IMR-90 (cell line): ENCODE measurements at places on chromosomes 16 and 17. TPM values are rescaled to one million over a fixed set of nuclear protein-coding genes. Genes with fewer than 3 reads are reported as not detected.
A peak's percentile ranks its signal among the peaks of the same experiment; 100 is the strongest.

GRCh38 chr17:40615068-40615840 lies 32.4 kb downstream of the SMARCE1 start:
- DNase-seq = peak; percentile 47

DNA sequence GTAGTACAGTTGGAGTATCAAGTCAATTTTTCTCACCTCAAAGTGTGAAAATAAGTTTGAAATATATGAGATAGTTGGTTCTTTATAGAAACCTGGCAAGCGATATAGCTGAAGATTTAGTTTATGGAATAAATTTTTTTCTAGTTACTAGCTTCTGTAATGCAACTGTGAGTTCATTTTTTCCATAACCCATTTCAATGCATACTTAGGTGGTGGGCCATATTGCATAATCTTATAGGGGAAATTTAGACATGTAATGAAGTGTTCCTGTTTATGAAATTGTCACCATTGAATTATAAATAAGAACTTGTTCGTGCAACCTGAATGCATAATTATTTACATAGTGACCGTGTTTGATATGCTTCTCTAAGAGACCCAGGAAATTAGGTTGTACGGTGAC lies 9.0 kb downstream of the MOSMO start:
- DNase-seq = no peak

- no peak for DNase-seq
These were observed 18.1 kb downstream of the MAP3K14 start for GRCh38 chr17:45298546-45299285.

- DNase-seq = no peak
These were observed 24.9 kb upstream of the MYH2 start for GRCh38 chr17:10574324-10574723.

GRCh38 chr16:56255904-56256303 lies 64.6 kb downstream of the GNAO1 start:
- no peak for DNase-seq

DNA sequence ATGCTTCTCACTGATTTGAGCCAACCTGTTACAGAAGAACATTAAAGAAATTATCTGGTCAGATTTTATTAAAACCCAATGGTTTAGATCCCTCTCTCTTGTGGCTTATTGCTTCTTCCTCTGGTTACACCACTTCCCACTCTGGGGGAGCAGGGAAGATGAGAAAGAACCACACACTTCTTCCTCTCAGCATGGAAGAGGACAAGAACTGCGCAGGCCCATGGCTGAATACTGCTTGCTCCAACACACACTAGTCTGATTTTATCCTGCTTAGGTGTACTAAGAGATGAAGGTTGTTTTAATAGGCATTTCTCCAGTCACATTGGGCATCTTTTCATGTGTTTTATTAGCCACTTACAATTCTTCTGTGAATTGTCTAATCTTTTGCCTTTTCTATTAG lies 27.6 kb downstream of the MAP3K3 start:
- DNase-seq = no peak

- no peak for DNase-seq
These were observed 24.6 kb downstream of the ATF7IP2 start for GRCh38 chr16:10410469-10410868.

DNA sequence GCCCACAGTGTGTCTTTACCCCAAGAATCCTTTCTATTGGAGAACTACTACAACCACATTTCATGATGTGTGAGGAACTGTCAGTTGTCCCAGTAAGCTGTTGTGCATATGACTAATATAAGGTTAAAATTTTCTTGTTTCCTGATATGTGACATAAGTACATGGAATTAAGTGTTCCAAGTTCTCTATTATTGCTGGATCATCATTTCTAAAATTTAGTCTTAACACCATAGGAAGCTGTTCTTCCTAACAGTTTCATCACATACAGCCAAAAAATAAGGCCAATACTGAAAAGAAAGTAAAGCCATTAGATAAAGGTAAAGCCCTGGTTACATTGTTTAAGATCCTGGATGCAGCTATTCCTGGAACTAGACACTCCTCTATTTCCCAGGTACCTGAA lies 620.9 kb upstream of the CDH8 start:
- DNase-seq = no peak

DNA sequence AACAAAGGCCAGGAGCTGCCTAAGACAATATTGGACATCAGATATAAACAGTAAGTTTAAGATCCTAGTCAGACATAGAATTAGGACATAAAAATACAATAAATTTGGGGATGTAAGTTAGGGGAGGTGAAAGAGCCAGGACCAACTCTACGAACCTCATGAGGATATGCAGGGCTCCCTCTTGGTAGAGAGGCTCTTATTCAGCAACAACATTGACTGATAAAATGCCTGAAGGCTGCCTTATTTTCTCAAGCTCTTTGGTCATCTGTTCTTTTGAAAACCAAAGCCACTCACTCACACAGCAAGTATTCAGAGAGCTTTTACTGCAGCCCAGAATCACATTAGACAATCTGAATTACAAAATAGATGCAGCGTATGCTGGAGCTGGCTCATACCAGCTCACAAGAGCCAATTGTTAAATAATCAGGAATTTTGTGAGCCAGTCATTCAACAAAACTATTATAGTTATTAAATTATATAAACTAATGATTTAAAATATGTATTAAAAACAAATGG lies 108.6 kb upstream of the CLEC3A start:
- DNase-seq = peak; percentile 46

DNA sequence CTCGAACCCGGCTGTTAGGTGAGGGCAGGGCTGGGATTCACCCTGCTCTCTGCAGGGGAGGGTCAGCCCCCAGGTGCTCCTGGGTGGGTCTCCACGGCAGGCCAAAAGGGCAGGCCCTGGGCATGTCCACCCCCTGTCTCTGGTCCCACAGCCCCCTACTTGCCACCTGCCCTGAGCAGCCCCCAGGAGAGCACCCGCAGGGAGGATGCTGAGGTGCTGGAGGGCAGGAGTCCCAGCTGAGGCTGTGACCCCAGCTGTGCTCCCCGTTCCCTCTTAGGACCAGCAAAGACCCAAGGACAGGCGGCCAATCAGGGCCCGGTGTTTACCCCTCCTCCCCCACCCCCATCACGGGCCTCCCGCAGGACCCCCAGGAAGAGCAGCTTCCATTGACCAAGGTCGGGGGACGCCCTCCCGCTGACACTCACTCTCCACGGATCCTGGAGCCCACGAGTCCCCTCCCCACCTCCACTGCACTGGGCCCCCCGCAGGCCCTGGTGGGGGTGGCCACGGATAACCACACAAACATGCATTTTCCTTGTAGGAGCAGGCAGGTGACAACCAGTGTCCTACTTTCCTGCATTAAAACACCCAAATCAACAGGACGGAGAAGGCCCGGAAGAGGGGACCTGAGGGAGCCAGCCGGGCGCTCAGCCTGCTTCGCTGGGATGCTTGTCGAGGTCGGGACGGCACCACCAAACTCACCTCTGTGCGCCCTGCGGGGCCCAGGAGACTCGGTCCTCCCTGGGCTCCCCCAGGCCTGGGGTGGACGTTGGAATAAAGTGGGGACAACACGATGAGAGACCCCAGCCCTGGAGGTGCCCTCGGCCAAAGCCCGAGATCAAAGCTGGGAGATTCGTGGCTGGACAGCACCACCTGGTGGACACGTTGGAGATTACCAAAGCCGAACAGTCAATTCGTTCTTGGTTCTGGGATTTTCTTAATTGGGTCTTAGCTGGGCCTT lies 22.5 kb upstream of the ENPP7 start:
- peak; percentile 38 for DNase-seq

DNA sequence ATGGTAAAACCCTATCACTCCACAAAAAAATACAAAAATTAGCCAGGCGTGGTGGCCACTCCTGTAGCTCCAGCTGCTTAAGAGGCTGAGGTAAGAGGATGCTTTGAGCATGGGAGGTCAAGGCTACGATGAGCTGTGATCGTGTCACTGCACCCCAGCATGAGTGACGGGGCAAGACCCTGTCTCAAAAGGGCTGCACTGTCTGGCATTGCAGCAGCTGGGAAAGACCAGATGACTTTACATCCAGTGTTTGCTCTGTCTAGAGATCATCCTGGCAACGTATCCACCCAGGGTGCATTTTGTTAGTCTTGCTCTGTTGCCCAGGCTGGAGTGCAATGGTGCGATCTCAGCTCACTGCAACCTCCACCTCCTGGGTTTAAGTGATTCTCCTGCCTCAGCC lies 52.0 kb downstream of the MRM3 start:
- DNase-seq = no peak

GRCh38 chr16:85948138-85948509 lies 49.2 kb downstream of the IRF8 start:
- no peak for DNase-seq

DNA sequence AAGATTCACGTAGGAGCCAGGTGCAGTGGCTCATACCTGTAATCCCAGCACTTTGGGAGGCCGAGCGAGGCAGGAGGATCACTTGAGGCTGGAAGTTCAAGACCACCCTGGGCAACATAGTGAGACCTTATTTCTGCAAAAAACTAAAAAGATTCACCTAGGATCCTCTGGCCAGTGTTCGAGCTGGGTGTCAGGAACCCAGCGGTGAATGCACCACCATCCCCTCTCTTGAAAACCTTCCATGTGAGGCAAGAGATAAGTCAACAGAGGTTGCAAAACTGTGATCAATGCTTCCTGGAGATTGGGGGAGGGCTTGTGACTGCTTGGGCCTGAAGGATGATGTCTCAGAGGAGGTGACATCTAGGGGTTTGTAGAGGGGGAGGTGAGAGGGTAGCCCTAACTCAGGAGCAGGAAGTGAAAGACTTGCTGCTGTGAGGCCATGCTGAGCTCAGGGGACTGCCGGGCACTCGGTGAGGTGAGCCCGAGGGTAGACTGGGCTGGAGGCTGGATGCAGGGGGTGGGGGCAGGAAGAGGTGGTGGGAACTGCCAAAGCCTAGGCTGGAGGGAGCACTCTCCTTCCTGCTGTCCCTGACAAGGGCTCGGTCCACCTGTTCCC lies 11.7 kb downstream of the GJD3 start:
- no peak for DNase-seq

GRCh38 chr16:46833460-46833800 lies 2.5 kb upstream of the C16orf87 start:
- peak; percentile 48 for DNase-seq

- no peak for DNase-seq
These were observed 2.8 kb downstream of the RBFOX3 start for GRCh38 chr17:79607940-79608623.

- DNase-seq = no peak
These were observed 18.9 kb downstream of the MYBBP1A start for GRCh38 chr17:4536259-4536741.

SMARCD2 gene
- polyA plus RNA-seq = 53.7 and 56.9 TPM in 2 replicates

PRSS8 gene
- polyA plus RNA-seq = 0.10 TPM in 1 of 2 replicates, not detected in the other

TPPP3 gene
- 2.2 and 2.4 TPM in 2 replicates for polyA plus RNA-seq

ESRP2 gene
- 0.07 and 0.14 TPM in 2 replicates for polyA plus RNA-seq

GRIN2A gene
- polyA plus RNA-seq = not detected in 2 replicates
